Stimulated activated naive CD8-positive, alpha-beta T cell treated with anti-CD3 and anti-CD28 coated beads, Interleukin-15, Interleukin-2, amounts not matched to agents 100 U/mL and 50 U/mL, for 24 hours (primary cell): ENCODE measurements at places on chromosomes 7 and 10.

GRCh38 chr7:32298408-32299132 lies 191.6 kb downstream of the LSM5 start:
- DNase-seq, result no peak

DNA sequence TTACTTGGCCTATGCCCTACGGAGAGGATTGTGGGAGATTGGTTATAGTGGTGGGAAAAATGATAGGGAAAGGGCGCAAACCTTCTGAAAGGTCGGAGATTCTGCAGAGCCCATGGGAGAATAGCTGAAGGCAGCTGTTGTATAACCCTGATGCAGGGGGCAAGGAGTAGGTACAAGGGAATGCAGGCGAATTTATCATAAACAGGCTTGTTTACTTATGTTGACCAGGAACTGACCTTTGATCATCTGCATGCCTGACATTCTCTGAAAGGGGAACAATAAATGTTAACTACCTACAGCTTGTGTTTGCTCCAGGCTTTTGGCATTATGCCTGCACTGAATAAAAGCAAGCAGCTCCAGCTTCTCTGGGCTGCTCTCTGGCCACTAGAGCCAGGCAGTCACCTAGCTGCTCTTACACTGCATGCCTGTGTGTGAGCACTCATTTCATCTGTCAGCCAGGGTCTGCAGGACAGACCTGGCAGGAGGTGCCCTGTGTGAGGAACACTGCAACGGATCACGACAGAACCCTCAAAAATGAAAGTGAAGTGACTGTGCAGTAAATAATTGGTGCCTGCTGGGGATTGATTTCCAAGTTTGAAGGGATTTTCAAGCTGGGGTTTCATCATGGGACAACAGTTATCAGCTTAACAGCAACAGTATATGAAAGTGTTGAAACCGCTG lies 31.1 kb upstream of the ABCA13 start:
- DNase-seq, result no peak

- DNase-seq, result no peak
Measured at GRCh38 chr10:47035819-47036337, 124.7 kb downstream of the PTPN20 start.

DNA sequence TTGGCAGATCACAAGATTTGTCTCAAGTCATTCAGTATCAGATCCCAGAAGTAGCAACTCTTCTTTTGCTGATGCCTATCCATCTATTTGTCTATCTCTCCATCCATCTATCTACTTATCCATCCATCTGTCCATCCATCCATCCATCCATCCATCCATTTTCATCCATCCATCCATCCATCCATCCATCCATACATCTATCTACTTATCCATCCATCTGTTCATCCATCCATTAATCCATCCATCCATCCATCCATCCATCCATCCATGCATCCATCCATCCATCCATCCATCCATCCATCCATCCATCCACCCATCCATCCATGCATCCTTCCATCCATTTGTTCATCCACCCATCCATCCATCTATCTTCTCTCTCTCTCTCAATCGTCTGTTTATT lies 142.7 kb downstream of the PFKFB3 start:
- no peak for DNase-seq

- peak; percentile 43 for DNase-seq
Measured at GRCh38 chr10:11401264-11402235, 209.9 kb downstream of the USP6NL start.

- no peak for DNase-seq
Measured at GRCh38 chr7:85261336-85261735, 74.5 kb upstream of the SEMA3D start.

DNA sequence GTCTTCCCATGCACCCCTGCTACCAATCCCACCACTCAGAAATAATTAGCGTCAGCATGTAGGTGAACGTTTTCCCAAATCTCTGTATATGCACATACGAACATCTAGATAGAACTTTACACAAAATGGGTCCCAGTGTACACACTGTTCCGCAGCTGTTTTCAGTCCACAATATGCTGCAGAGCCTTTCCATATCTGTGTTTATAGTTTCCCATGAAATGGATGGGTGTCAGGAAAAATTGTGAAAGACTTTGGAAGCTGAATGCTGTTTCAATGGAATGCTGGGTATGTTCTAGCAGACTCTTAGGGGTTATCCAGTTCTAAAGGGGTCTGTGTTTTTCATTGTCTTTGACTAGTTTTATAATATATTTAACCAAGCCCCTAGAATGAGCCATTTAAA lies 13.8 kb downstream of the GRK5 start:
- DNase-seq, result no peak

DNA sequence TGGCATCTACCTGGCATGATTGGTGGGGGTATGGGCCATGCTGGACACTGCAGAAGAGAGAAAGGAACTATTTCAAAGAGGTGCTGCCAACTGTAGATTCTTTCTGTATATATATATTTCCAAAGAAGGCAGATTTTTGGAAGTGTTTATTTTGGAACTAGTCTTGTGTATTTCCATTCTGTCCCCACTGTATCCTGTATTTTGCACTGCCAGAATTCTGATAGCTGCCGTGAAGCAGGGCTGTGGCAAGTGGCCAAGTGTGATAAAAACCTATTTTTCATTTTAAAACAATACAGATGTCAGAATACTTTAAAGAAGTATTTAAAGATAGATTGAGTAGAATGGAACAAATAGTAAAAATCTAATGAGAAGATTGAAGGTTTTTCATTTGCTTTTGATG lies 17.1 kb downstream of the MCU start:
- DNase-seq, result no peak
